ENCODE measurements at places on chromosomes 7 and 10.

GRCh38 chr7:50307368-50308032 is 3.0 kb downstream of the IKZF1 start:
- no peak for DNase-seq

DNA sequence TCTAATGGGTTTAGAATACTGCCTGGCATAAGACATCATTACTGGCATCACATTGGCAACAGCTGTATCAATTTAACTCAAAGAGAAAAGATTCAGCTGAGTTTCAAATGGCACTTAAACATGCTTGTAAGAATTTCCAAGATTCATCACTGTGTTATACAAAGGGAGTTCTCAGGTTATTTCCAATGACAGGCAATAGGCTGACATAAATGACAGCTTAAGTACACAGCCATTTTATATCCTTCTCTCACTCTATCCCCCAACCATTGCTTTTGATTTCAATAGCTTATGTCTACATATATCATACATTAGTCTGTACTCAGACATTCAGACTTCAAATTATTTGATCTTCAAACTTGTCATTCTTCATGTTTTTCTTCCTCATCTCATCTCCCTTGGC is 45.5 kb upstream of the CABCOCO1 start:
- no peak for DNase-seq

GRCh38 chr7:117715784-117716445 is 157.3 kb downstream of the CTTNBP2 start:
- DNase-seq, result peak; percentile 29

GRCh38 chr10:54799506-54799905 is 1.5 kb downstream of the PCDH15 start:
- DNase-seq, result no peak

GRCh38 chr10:125177641-125178640 is 17.6 kb upstream of the CTBP2 start:
- no peak for DNase-seq

DNA sequence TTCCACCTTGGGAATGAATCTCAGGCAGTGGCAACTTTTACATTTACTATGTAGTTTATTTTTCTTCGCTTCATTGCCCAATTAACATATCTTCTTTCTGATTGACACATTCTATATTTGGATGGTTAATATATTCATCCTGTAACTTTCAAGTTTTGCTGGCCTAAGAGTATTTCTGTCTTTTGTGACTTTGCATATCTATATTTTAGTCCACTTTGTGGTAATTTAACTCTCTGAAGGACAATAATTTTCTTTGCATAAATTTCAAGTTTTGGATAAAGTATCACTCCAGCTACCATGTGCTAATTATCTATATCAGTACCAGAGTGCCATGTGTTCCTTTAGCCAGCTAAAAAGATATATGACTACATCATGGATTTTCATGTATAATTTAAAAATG is 151.5 kb upstream of the KAT6B start:
- DNase-seq, result no peak

GRCh38 chr10:29642990-29643389 is 8.2 kb upstream of the SVIL start:
- no peak for DNase-seq

DNA sequence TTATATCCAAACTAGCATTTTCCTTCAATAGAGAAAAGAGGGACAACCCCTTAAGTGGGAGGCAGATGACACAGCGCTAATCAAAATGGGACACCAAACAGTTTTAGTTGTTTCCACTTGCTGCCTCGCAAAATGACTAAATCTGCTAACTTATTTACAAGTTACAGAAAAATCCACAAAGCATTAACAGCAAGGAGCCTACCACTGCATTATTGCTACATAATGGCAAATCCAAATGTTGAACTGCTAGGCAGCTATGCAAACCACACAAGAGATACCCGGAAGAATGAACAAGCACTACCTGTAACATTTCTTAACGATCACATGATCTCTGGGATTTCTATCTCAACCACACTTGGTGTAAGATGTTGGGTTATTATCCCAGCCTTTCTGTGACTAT is 96.7 kb downstream of the SFMBT2 start:
- DNase-seq, result no peak

GRCh38 chr7:28861825-28862224 is 96.3 kb downstream of the TRIL start:
- DNase-seq, result no peak

DNA sequence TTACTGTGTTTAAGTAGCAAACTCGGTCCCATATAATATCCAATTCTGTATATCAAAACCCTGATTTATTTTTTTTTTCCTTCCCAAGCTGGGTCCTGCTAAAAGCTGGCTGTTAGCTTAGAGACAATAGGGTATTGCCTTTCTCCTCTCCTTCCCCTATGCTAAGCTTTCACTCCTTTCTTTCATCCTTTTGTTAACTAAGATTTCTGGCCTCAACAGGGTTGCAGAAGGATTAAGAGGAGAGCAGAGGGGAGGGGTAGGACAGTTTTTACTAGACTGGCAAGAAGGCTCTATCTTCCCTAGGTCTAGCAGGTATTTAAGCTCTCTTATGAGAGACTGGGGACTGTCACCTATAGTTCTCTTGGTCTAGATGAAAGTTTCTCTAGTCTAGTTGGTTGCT is 229.2 kb downstream of the KCND2 start:
- no peak for DNase-seq

DNA sequence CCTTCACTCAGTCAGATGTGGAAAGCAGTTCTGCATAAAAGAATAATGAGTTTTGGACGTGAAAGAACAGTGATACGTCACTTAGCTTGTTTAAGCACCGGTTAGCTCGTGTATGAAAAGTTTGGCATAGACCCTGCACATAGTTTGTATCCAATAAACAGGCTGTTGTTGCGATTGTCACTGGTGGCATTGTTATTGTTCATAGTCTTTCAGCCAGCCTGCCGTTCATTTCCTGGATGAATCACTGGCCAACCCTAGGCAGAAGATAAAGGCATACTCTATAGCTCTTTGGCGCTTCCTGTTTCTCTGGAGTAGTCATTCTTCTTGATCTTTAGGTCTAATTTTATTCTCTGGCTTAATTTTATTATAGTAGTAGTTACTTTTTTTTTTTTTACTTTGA is 57.8 kb upstream of the ANKRD30A start:
- DNase-seq, result no peak

- peak; percentile 50 for DNase-seq
Measured at GRCh38 chr7:101936223-101936610, 118.8 kb downstream of the CUX1 start.

DNA sequence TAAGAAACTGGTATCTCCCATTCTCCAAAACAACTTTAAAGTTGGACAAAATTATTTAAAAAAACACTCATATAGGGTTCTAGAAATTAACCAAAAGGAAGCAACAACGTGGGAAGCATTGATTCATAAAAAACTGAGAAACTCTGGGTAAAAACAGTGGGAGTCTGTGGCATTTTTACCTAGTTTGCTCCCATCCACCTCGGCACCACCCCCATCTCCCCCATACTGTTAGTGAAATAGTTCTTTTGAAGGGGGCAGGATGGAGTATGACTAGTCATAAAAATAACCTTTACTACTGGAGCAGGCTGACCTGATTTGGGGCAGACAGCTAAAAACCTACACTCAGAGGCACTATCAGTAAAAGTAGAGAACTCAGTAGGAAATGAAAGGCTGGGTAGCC is 123.2 kb downstream of the AVL9 start:
- no peak for DNase-seq

DNA sequence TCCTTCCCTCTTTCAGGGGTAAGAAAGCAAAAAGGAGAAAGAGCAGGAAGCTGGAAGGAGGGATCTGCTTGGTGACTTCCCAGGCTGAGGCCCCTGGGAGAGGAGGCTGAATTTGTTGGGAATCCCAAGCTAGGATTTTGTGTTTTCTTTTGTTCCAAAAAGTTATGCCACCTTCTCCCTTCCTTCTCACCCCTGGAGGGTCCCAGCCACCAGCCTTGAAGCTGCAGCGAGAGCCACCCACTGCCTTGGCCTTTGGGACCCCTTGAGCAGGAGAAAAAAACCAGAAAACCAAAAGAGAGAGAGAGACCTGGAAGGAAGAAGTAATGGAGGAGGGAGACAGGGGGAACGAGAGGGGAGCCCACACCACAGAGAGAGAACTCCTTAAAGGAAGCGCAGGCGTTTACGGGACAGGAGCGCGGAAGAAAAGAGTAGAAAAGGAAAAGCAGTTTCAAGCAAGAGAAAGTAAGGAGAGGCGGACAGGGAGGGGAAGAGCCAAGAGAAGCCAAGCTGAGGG is 7.2 kb downstream of the VAX1 start:
- DNase-seq, result no peak

DNA sequence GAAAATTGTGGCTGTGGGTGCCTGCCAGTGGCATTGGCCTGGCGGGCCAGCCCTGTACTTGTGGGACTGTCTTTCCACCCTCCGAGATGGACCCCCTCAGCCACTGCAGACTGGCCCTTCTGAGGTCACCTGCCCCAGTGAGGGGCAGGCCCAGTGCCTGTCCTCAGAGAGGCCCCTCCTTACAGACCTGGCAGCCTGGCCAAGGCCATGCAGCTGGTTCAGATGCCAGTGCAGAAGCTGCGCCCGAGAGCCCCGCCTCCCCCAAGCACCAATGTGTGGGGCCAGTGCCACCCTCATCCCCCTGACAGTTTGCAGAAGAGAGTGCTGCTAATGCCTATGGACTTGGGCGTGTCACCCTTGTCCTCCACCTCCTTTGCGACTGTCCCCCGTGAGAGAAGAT is 10.0 kb downstream of the ZNF316 start:
- no peak for DNase-seq

All from left colon (tissue), 2 donors.